C1 segment of cervical spinal cord (tissue), 14 donors: ENCODE measurements at places on chromosomes 7 and 10.

- no peak for DNase-seq
These were observed 291.9 kb downstream of the GFRA1 start for GRCh38 chr10:115981081-115981480.

DNA sequence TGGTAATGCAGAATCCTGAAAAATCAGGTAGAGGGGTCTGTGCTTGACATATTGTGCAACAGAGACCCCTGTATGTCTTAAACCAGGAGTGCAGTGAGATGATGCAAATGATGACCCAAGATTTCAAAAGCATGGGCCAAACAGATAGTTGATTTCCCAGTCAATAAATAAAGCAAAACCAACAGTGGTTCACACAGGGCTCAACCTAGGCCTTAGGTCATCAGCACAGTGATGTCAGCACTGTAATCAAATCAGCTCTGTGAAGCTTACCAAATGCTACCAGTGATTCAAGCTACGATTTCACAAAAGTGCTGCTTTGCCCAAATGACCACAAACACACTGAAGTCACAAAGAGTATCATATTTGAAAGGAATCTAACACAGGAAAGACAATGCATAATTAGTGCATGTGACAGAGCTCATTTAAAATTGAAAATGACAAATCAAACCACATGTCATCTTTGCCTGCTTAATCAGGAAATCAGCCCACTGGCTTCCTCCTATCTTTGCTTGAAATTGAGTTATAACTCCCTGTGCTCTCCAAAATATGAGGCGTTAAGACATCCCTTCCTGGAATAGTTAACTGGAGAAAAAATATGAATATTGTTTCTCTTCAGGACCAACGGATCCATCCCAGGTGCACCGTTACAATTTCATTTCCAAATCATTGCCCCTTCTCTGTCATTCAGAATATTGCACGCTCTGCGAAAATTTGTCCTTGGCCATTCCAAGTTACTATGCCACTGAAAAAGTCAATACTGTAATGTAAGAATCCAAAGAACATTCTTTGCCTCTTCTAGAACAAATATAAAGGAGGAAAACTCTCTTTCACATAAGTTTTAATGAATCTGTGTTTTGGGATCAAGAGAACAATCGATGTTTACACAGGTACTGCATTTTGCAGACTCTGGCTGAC lies 41.9 kb upstream of the ASL start:
- no peak for DNase-seq

DNA sequence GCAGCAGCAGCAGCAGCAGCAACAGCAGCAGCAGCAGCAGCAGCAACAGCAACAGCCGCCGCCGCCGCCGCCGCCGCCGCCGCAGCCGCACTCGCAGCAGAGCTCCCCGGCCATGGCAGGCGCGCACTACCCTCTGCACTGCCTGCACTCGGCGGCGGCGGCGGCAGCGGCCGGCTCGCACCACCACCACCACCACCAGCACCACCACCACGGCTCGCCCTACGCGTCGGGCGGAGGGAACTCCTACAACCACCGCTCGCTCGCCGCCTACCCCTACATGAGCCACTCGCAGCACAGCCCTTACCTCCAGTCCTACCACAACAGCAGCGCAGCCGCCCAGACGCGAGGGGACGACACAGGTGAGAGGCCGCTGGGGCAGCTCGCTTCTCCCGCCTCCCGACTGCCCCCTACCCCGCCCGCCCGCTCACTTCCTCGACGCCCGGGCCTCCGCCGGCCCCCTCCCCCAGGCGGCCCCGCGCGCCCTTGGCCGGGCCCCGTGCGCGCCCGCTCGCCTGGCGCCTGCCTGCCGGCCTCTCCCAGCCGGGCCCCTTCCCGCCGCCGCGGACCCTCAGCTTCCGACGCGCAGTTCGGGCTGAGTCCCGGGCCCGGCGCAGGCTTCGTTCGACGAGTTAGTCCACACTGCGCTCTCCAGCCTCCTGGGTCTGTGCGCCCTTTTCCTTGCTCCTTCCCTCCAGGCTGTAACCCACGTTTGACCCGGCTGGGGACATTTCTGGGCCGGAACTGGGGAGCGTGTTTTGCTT lies 882 bp downstream of the DLX6 start:
- no peak for DNase-seq

DNA sequence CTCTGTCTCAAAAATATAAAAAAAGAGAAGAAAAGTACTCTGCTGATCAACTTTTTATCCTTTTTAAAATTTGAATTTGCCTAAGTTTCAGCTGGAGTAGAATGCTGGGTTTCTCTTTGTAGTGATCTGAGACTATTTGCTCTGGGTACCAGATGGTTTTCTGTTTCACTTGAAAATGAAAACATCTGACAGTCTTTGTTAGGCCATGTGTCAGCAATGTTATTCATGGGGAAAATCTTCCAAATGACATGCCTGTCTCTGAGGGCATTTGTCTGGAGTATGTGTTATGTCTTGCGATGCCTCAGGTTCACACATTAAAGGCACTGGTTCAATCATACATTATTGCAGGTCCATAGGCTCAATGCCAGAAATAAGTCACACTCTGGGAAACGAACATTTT lies 175.3 kb upstream of the TMEM229A start:
- DNase-seq, result no peak

- no peak for DNase-seq
These were observed 106.1 kb upstream of the LRRTM3 start for GRCh38 chr10:66819691-66820090.

GRCh38 chr10:26837139-26837538 lies 23.6 kb downstream of the ABI1 start:
- DNase-seq, result no peak

DNA sequence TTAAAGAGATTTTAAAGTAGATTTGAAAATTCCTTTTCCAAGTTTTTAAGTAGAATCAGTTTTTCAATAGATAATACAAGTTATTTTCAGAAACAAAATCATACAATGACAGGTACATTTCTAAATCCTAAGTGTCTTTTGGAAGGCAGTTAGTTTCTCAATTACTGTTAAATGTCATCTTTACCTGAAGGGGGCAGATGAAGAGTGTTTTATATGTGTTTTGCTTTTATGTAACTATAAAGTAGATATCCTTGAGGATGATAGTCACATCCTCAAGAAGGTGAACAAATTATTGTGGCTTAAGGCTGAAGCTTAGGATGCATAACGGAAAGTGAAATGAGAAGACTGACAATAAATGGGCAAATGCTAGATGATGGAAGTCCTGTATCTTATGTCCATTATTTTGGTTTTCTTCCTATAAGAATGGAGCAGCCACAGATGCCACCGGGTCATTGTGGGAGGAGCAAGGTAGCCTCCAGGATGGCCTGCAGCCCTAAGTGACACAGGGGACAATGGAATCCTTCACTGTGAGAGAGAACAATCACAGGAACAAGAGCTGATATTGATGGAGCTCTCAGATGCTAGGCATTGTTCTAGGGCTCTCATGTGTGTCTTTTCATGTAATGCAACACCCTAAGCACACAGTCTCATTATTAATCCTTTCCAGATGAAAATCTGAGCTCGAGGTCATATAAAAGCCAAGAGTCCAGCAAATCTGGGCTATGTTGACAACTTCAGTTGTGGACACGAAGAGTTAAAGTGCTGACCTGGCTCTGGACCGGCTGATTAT lies 14.1 kb upstream of the MKX start:
- no peak for DNase-seq

DNA sequence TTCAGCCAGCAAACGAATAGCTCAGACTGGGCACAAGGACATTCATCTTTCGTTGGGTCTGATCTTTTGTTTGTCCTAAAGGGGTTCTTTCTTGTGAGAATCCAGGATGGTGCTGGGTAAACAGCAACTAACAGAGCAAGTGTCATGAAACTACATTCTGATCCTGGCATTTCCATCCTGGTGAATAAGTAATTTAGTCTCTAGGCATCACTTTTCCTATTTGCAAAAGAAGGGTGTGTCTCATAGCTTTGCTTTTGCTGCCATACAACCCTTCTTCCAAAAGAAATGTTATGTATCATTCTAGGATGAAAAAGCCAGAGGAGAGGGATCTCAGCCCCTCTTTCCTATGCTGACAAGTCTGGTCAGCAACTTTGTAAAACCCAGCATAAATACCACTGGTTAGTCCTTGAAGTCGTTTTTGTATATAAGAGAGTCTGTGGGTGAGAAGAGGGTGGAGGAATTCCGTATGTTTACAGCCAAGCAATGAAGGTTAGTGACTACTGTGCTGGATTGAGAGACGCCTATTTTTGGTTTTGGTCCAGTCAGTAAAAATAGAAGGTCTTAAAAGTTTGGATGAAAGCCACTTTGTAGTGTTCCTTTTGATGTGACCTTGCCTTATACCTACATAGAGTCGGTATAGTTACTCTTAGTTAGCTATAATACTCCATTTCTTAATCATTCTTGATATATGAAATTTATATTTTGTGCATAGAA lies 88.4 kb upstream of the SLC25A13 start:
- DNase-seq, result no peak

DNA sequence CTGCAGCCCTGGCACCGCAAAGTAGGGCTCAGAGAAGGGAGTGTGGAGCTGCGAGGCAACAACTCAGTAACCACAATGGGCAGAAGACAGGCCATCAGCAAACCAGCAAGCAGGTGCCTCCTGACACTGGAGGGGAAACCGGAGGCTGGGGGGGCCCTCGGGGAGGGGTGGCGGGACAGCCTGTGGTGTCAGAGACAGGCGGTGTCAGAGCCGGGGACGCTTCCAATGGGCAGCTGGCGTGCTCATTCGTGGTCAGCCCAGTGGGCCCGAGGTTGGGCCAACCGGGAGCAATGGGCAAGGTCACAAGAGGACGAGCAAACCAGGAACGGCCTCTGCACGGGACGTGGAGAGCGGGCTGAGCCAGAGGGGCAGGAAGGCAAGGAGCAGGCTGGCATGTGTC lies 158.1 kb downstream of the MAD1L1 start:
- DNase-seq, result no peak

DNA sequence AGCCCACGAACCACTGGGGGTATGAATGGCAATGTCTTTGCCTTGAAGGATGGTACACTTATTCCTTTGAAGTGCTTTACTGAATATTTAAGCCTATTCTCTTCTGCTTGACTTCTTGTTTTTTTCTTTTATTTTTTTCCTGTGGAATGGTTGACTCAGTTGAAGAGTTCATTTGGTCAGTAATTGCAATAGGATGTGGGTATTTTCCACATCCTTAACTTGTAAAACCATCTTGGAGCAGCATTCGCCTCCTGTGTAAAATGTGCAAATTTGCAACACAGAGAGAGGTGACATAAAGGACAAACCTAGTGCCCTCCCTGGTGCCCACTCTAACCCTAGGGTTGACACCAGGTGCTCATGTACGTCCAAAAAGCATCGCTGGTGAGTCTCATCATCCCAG lies 347.0 kb downstream of the GATA3 start:
- DNase-seq, result no peak

DNA sequence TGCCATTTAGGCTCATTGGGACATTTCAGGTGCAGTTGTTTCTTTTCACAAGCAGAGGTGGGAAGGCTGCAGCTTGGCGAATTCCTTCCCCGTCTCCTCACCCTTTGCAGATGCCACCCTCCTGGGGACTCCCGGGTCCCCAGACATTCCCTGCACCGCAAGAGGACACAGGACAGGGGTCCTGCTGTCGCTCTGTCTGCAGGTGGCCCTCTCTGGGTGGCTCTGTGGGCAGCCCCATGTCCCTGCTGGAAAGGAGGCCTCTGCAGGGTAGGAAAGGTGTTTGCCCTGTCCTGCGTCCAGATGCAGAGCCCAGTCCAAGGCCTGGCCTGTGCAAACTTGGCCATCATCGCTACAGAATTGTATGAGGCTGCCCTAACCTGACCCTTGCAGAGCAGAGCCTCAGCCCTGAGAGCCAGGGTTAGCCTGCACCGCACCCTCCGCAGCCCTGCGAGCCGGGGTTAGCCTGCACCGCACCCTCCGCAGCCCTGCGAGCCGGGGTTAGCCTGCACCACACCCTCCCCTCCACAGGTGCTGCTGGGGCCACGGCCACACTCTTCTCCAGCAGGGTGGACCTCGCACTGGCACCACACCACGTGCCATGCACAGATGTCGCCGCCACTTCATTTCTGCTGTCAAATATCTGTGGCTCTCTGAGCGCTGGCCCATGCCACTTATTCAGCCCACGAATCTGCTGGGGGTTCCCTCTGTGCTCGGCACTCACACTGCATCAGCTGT lies 61.0 kb downstream of the CFAP46 start:
- DNase-seq, result no peak

GRCh38 chr10:27440478-27440877 lies 63.6 kb upstream of the RAB18 start:
- DNase-seq, result no peak

GRCh38 chr10:24371396-24371795 lies 162.5 kb downstream of the KIAA1217 start:
- DNase-seq, result no peak

GRCh38 chr10:101897633-101898032 lies 54.0 kb upstream of the KCNIP2 start:
- no peak for DNase-seq

DNA sequence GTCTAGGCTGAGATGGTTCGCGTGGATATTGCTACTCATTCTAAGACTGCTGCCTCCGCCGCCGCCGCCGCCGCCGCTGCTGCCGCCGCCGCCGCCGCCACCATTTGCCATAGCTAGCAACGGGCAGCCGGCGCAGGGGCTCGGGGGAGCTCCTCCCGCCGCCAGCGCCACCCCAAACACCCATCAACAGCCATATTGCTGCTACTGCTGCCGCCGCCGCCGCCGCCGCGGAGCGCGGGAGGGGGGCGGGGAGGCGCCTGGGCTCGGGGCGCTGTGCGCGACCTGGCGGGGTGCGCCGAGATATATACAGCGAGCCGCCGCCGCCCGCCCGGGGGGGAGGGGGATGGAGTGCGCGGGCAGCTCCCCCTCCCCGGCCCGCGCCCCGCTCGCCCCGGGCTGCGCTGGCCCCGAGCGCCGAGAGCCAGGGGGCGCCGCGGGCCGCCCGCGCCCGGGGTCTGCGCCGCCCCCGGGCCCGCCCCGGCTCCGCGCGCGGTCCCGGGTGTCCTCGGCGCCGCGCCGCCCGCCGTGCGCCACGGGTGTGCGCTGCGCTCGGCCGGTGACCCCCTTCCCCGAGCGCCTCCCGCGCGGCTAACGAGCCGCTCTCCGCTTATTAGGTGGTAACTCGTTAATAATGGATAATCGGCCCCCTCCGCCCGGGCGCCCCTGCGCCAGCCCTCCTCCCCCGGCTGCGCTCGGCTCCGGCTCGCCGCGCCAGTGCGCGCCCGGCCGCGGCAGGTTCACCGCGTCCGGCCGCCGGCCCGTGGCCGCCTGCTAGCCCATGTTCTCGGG lies at the start of gene KCNMA1:
KCNMA1 (minus strand) TSS at position 277 of the 789 bp plus-strand sequence.
- peak; percentile 41 for DNase-seq

DNA sequence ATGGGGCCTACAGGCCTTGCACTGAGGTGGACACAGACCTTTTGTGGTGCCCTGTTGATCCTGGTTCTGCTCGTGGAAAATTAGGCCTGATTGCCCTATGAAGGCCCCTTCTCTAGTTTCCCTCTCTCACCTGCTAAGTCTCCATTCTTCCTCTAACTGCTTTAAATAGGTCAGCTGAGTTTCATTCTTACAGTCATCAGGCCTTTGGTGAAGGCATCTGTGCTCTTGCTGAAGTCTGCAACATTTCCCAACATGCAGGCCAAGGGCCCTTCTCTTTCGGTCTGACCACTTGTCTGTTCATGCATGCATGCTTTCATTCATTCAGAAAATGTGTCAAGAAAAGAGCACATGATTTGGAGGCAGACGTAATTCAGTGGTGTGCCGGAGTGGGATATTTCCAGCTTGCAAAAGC lies 244.0 kb downstream of the BUB3 start:
- DNase-seq, result no peak
